ENCODE measurements at places on chromosomes 1 and 21.

GRCh38 chr1:15282038-15282437 lies 35.0 kb downstream of the FHAD1 start:
- DNase-seq = no peak

DNA sequence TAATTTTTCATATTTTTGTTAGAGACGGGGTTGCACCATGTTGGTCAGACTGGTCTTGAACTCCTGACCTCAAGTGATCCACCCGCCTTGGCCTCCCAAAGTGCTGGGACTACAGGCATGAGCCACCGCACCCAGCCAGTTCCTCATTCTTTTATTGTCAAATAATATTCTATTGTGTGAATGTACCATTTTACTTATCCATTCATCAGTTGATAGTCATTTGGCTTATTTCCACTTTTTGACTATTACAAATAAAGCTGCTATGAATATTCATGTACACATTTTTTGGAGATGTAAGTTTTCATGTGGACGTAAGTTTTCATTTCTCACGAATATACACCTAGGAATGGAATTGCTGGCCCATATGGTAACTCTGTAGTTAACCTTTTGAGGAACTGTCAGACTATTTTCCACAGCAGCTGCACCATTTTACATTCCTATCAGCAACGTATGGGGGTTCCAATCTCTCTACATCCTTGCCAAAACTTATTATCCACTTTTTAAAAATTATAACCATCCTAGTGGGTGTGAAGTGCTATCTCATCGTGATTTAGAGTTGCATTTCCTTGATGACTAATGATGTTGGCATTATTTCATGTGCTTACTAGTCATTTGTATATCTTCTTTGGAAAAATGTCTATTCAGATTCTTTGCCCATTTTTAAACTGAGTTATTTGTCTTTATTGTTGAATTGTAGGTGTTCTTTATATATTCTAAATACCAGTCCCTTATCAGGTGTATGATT lies 12.7 kb downstream of the PACC1 start:
- no peak for DNase-seq

DNA sequence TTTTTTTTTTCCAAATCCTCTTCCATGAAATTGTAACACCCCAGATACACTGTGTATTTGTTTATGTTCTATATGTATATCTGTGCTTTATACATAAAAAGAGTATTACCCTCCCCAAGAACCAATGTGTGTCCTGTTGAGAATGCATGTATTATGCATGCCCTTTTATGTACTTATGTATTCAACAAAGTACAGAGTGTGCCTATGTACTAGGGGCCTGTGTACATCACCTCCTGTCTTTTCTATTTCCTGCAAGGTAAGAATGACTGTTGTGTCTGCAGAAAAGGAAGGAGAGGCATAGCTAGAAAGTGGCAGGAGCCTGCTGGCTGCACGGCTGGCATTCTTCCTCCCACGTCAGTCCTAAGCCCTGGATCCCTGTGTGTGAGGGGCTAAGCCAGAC lies 7.0 kb downstream of the TMEM61 start:
- DNase-seq = no peak

DNA sequence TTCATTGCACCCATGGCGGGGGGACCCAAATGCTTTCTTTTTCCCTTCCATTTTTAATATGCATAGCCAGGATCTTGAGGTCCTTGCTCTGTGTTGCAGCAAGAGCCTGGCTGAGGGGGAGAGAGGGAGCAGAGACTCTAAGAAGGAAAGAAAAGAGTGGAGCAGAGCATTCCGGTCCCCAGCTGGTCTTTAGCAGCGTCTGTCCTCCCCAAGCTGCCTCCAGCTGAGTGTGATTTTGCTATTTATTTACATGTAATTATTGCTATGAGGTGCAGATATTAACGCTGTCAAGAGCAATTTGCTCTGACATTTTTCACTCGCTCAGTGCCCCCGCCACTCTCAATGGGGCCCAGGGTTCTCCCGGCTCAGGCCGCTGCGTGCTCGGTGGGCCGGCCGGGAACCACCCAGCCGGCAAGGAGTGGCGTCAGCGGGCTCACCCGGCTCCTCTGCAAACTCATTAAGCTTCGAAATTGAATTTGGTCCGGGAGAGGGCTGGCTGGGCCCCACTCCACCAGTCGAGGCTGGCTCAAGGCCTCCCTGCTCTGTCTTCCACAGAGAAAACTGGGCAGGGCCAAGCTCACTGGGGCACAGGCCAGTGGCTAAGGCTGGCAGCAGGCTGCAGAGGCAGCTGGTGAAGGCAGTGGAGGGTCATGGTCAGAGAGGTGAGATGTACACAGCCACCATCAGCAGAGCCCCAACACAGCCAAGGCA lies 93.2 kb downstream of the PAX7 start:
- no peak for DNase-seq

- no peak for DNase-seq
These were observed 46.8 kb downstream of the DESI2 start for GRCh38 chr1:244699741-244700140.

DNA sequence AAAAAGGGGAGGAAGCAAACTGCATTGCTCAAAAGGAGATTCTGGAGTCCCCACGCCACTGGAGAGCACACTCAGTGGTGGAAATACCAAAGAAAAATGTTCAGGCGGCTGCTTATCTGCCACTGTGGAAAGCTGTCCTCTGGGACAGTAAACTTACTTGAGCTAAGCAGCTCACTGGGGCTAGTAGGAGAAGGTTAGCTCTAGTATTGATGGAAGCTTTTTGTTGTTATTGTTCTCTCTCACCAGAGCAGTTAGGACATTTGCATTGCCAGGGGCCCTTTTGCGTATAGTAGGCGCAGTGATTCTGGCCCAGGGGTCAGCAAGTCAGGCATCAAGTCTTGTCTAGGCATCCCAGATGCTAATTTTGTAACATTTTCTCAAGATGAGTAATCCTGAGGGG lies 15.6 kb downstream of the BACE2 start:
- no peak for DNase-seq

DNA sequence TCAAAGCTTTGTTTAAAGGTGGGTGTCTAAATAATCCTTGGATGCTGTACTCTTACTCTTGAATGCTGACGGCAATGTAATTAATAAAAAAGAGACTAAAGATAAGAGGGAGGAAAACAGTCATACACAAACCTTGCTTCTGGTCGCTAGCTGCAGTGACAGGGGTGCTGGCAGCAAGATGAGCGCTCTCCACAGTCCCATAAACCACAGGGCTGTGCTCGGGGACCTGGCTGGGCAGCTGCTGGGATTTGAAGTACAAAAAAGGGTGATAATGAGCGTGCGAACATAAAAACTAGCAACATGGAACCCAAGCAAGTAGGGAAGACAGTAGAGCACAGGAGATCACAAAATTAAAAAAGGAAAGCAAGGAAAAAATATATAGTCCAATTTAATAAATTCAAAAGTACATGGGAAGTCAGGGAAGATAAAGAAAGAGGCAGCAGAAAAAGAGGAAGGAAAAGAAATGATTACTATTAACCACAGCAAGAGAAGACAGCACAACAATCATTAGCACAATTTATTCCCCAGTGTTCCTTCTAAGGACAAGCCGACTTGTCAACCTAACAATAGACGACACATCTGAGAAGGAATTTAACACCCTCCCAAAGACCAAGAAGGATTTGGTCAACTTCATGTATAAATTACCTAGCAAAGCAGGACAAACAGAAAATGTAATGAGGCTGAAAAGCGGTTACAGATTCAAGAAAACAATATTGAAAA lies 162.9 kb upstream of the HP1BP3 start:
- no peak for DNase-seq

DNA sequence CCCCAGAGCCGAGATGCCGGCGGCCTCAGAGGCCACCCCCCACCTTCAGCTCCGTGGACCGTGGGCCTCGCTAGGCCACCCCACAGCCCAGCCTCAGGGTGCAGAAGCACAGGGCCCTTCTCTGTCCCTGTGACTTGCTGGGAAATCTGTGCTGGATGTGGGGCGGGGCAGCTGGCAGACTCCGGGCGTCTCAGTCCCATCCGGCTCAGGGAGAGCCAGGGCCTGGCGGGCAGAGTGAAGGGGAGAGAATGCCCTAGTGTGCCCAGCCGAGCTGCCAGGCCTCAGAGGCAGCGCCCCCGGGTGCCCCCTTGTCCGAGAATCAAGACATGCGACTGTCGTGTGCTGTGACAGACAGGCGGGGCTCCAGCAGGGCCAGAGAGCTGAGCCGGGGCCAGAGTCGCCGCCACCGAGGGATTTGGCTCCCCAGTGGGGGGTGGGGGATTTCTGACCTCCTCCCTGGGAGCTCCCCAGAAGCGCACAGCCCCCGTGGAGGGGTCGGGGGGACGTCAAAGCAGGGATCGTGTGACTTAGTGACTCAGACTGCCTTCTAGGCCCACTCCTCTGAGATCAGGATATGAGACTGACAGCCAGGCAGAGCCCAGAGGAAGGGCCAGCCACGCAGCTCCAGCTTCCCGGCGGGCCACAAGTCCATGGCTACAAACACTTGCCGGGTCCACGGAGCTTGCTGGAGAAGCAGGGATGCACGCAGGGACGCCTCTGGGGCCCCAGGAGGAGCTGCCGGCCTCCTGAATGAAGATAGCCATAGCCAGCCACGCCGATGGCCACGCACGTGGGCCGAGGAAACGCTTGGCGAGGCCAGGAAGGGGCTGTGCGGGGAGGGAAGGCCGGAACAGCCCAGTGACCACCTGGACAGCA lies 11.9 kb downstream of the COL6A1 start:
- DNase-seq = no peak

GRCh38 chr1:210143465-210144062 lies 89.0 kb upstream of the SERTAD4 start:
- peak; percentile 3 for DNase-seq

GRCh38 chr1:92536980-92537884 lies 50.5 kb upstream of the GFI1 start:
- DNase-seq = no peak

GRCh38 chr1:67653304-67653703 lies 31.7 kb upstream of the GADD45A start:
- no peak for DNase-seq

DNA sequence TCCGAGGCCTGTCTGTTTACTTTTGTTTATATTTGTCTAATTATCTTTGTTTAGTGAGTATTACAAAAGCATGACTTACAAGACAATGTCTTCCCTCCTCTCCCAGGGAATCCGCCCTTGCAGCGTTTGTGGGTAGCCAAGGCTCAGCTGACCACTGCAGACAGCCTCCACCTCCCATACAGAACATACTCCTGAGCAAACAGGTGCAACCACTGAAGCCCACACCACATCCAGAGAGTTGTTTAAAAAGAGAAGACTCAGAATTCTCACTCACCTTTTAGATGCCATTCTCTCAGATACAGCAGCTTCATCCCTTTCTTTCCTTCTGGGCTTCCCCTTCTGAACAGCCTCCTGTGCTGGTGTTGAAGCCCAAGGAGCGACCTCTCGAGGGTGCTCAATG lies 103.5 kb upstream of the TMPRSS2 start:
- DNase-seq = no peak

- DNase-seq = no peak
These were observed 5.2 kb downstream of the ID3 start for GRCh38 chr1:23554127-23554480.

GRCh38 chr1:1311107-1312104 lies 3.0 kb downstream of the PUSL1 start:
- DNase-seq = no peak

GRCh38 chr21:46158666-46159300 lies 3.4 kb upstream of the FTCD start:
- no peak for DNase-seq

DNA sequence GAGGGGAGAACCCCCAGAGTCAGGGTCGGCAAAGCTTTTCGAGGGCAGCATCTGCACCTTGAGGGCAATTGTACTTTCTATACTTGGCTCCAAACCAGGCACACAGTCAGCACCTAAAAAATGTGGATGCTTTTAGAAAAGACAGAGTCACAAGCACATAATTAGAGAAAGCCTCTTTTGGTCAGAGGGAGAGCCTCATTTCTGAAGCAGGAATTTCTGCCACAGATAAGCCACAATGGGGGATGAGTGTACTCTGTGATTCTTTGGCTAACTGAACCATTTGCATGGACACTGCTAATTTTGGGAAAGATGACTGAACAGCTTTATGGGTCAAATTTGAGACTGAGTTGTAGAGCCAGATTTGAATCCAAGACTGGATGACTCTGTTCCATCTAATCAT lies 635.7 kb downstream of the KIF26B start:
- no peak for DNase-seq

GRCh38 chr1:18491168-18491567 lies 10.4 kb downstream of the KLHDC7A start:
- DNase-seq = no peak

DNA sequence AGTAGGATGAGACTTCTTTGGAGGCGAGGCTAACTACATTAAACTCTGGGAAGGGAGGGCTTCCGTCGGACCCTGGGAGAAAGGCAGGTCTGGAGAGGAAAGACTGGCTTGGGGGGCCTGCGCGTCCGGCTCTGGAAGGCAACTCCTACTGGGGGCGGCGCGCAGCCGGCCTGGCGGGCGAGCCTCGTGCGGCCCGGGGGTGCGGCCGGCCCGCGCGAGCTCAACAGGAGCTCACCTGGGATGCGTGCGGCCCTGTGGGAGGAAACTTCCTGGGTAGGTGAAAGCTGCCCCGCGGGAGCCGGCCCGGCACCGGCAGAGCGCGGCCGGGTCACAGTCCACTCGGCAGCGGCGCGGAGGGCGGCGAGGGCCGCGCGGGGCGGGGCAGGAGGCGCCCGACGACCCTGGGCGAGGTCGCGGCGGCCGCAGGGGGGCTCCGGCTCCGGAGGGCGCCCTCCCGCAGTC lies 449 bp downstream of the EPS15 start:
- DNase-seq = peak; percentile 19

DNA sequence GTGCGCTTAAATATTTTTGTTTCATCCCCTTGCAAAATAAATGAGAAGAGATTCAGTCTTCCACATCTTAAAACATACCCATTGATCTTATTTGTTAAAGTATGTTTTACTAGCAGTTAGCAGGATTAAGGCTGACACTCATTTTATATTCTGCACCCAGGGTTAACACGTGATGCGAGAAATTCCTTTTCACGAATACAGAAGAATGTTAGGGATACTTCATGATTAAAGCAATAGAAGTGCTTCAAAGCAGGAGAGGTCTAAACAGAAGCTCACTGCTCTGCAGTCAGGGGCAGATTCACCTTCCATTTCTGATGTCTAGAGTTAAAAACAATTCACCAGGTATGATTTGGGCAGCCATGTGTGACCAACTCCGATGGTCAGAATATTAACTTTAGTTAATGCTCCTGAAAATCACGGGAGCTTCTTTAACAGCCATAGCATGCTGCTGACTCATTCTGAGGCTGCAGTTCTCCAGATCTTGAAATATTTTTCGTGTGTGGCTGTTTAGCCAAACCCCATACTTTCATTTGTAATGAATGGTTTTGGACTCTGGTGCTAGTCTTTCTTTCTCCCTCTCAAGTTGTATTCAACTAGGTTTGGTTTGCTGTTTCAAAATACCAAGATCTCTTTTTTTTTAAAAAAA lies 19.7 kb downstream of the BCAR3 start:
- DNase-seq = no peak

DNA sequence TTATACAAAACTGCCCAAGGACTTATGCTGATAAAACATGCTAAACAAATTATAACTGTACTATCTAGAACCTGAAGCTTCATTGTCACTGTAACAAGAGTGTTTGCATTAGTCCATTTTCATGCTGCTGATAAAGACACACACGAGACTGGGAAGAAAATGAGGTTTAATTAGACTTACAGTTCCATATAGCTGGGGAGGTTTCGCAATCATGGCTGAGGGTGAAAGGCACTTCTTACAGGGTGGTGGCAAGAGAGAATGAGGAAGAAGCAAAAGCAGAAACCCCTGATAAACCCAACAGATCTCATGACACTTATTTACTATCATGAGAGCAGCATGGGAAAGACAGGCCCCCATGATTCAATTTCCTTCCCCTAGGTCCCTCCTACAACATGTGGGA lies 100.4 kb downstream of the SPATA6 start:
- DNase-seq = no peak

GRCh38 chr1:78114034-78114956 lies 68.5 kb downstream of the GIPC2 start:
- peak; percentile 8 for DNase-seq

Measured in effector memory CD4-positive, alpha-beta T cell (primary cell).